Panc1 (cell line): ENCODE measurements at places on chromosomes 12 and 14. TPM values are rescaled to one million over a fixed set of nuclear protein-coding genes. Genes with fewer than 3 reads are reported as not detected.

Gene KRT86
- 1.1 TPM for total RNA-seq

Gene LTBP2
- total RNA-seq: 69.8 TPM

Gene MSRB3
- total RNA-seq: 89.7 TPM

Gene GPR162
- 1.3 TPM for total RNA-seq

Gene RPL41
- 2,264 TPM for total RNA-seq

Gene DENND5B
- total RNA-seq: 36.8 TPM

Gene SMOC1
- 0.46 TPM for total RNA-seq

Gene UBE3B
- total RNA-seq: 38.9 TPM

Gene PMEL
- total RNA-seq: 1.2 TPM

Gene DDX55
- 46.3 TPM for total RNA-seq

Gene PARP11
- total RNA-seq: 7.3 TPM

Gene SVOP
- total RNA-seq: not detected

Gene AQP2
- 0.36 TPM for total RNA-seq

Gene RTL1
- not detected for total RNA-seq

Gene IKZF4
- total RNA-seq: 6.9 TPM

Gene ASB2
- 0.28 TPM for total RNA-seq

Gene DCAF5
- total RNA-seq: 27.6 TPM

Gene FSCB
- total RNA-seq: not detected

Gene GNG2
- 0.23 TPM for total RNA-seq

Gene EIF2S3B
- 0.28 TPM for total RNA-seq

Gene IFNG-AS1
- not detected for total RNA-seq

Gene IL23A
- 0.41 TPM for total RNA-seq

Gene CRACR2A
- 0.92 TPM for total RNA-seq

Gene SLCO1B1
- not detected for total RNA-seq

Gene RASSF8
- 103 TPM for total RNA-seq

Gene MIP
- not detected for total RNA-seq

Gene DNAJC22
- total RNA-seq: 1.9 TPM

Gene KCNH3
- total RNA-seq: 0.64 TPM

Gene KRT2
- total RNA-seq: 0.33 TPM

Gene DYRK2
- 9.9 TPM for total RNA-seq

Gene P2RX4
- 12.4 TPM for total RNA-seq

Gene TC2N
- total RNA-seq: 0.49 TPM

Gene FCF1
- 41.5 TPM for total RNA-seq

Gene RTRAF
- 93.7 TPM for total RNA-seq

Gene ERBB3
- total RNA-seq: 0.90 TPM

Gene SIX6
- not detected for total RNA-seq

Gene MUCL1
- not detected for total RNA-seq

Gene TAS2R19
- total RNA-seq: 1.1 TPM

Gene ZNF10
- 12.4 TPM for total RNA-seq

Gene COPZ1
- 175 TPM for total RNA-seq

Gene KRT82
- not detected for total RNA-seq
